Endothelial cell (in vitro differentiated cells): ENCODE measurements at places on chromosomes 7 and 10.
A peak's percentile ranks its signal among the peaks of the same experiment; 100 is the strongest.

DNA sequence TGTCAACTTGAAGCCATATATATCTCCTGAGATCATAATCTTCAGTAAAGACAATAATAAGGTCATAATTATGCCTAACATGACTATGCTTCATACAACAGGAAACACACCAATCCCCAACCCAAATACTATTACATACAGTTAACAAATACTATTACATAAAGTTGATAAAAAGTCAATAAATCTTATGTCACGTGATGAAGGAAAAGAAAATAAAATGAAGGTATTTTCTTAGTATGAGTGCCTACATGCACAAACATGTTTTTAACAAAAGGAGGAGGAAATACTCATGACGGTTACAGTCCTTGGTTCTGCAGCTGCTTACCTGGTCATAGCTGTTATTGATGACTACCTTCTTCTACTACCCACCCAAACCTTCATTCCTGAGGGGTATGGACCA is 810.7 kb downstream of the PHTF2 start:
- no peak for DNase-seq

GRCh38 chr7:55556492-55556891 is 15.8 kb downstream of the VOPP1 start:
- DNase-seq: no peak

GRCh38 chr7:34672430-34672829 is 14.4 kb downstream of the NPSR1 start:
- DNase-seq: no peak

DNA sequence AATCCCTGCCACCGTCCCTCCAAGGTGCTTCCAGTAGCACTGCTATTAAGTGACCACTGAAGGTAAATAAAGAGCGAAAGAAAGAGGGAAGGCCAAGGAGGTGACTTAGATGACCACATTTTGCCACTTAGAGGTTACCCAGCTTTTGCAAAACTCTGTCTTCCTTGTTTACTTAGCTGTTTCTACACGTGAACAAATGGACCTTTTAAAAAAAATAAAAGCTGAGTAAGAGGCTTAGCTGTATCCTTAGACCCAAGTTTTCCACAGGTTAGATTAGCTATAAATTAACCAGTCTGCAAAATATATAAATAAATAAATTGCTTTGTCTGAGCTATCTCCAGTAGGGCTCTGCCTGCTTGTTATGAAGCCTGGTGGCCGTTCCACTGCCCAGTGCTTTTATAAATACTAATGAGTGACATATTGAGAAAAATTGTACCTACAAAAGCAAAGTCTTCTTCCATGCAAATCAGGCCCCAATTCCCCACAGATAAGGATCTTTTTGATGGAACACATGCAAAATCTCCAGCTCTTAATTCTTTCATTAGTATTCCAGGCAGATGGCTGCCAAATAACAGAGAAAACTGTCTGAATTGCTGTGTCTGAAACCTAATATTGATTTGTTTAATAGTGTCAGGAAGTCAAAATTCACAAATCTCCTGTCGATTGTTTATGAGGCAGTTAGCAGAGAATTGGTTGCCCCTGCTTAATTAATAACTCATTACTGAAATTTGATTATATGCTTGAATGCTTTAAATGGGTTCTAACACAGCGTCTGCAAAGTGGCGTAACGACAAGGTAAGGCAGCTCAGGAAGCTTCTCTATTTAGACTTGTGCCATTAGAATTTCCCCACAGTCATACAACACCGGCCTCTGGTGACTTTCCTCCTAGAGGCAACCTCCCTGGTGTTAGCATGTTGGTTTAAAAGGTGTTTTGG is 176.7 kb downstream of the EMX2 start:
- DNase-seq: no peak

DNA sequence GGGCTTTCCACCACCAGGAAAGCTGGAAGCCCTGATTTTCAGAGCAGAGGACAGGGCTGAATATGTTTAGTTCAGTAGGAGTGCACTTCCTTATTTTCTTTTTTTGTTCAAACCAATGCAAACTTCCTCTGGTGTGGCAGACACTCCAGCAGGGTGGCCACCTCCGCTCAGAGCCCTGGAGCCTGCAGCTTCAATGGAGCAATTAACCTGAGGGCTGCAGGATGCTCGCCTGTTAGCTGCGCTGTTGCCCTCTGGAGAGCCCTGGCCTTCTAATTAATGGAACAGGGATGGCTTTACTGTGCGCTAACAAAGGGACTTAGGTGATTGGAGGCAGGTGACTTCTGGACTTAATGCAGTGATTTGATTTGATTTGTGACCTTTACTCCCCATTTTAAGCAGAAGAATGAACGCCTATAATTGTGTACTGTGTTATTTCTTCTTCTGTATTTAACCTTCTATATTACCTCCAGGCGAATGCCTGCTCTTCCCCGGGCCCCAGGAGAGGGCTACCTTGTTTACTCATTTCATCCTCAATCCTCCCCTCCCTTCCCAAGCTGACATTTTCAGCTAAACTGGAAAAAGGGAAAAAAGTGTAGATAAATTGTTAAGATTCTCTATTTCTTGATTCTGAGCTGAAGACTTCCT is 123.0 kb upstream of the CTBP2 start:
- no peak for DNase-seq

DNA sequence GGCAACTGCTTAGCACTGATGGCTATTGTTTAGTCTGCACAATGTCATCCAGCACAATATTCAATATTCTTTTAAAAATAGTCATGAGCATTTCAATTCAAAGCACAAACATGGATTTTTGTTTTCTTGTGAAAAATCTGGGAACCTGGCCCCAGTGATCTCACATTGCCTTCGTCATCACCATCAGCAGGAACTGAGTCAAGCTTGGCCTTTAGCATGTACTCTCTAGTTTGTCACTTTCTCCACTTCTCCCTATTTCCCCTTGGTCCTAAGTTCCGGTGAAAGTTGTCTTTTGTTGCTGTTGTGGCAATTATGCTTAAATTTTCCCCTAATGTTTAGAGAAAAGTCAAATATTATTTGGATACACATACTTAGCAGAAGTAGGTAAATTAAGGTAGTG is 252.9 kb upstream of the SORCS1 start:
- DNase-seq: no peak

DNA sequence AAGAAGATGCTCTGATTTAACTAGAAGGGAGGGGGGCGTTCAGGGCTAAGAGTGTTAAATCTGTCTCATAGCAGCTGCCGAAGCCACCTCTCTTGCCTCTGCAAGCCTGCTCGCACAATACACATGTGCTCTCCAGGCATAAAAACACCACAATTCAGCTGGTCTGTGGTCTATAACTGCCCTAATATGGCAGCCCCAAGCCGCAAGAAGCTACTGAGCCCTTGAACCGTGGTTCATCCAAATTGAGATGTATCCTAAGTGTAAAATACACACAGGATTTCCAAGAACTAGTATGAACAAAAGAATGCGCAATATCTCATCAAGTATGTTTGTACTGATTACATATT is 70.8 kb upstream of the FGFR2 start:
- DNase-seq: no peak

DNA sequence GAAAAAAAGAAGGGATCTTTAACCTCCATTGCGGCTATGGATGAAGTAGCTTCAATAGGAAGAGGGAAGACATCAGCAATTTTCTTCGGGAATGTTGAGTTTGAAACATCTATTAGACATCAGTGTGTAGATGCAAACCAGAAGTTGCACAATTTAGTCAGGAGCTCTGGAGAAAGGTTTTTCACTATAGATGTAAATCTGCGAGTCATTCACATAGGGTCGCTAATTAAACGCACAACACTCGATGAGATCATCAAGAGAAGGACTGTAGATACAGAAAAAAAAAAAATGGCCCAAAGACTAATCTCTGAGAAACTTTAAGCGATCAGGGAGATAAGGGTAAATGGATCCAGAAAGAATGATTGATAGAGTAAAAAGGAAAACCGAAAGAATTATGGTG is 61.7 kb upstream of the TES start:
- DNase-seq: no peak

DNA sequence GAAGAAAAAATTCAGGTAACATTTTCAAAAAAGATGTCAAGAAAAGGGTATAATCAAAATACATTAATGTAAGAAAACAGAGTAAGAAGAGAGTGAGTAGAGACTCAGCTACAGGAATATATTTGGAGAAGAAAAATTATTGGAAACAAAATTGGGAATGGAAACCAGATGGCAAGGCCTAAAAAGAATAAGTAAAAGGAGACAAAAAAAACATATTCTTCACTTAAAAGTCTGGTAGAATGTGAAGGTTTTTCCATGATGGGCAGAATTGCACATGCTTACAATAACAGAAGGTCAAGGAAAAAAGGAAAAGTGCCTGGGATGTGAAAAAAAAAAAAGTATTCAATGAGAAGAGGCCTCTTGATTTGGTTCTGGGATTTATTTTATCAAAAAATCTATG is 1061.8 kb upstream of the LRRTM3 start:
- no peak for DNase-seq

GRCh38 chr10:93274419-93274818 is 200.7 kb downstream of the CYP26A1 start:
- DNase-seq: no peak

- DNase-seq: peak; percentile 35
Measured at GRCh38 chr7:97064972-97065587, 40.4 kb upstream of the DLX5 start.

- peak; percentile 86 for DNase-seq
Measured at GRCh38 chr7:74026903-74027682, 880 bp upstream of the ELN start.

DNA sequence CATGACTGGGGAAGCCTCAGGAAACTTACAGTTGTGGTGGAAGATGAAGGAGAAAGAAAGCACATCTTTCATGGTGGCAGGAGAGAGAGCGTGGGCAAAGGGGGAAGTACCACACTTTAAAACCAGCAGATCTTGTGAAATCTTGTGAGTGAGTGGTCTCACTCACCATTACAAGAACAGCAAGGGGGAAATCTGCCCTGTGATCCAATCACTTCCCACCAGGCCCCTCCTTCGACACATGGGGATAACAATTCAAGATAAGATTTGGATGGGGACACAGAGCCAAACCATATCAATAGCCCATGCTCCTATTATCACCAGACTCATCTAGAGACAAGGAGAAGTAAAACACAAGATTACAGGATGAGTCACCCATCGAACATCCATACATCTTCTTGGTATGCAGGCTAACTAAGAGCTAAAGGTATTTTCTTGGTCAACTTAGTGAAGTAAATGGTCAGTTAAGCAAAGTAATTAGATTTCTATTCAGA is 55.3 kb upstream of the YAE1 start:
- DNase-seq: no peak

GRCh38 chr7:142030848-142031247 is 35.2 kb downstream of the MGAM start:
- no peak for DNase-seq

DNA sequence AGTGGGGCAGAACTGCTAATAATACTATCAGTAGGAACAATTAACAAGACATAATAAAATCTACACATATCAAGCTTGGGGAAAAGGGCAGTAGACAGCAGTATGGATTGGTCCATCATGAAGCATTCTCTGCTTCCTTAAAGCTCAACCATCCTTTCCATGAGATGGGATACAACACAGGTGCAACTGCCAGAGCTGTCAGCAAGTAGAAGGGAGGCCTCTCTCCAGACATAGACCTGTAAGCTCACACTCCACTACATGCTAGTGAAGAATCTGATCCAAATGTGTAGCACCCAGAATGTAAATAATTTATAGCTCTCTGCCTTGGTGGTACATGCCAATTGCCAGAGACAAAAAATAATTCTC is 41.5 kb upstream of the ANAPC16 start:
- no peak for DNase-seq

- no peak for DNase-seq
Measured at GRCh38 chr10:44921061-44921460, 9.9 kb downstream of the TMEM72 start.

DNA sequence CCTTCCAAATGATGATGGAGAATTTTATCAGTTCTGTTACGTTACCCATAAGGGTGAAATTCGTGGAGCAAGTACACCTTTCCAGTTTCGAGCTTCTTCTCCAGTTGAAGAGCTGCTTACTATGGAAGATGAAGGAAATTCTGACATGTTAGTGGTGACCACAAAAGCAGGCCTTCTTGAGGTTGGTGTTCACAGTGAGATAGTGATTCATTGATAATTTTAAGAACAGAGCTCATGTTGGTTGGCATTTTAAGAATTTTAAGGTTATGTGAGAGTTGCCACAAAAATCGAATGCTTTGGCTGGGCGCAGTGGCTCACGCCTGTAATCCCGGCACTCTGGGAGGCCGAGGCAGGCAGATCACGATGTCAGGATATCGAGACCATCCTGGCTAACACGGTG is 25.9 kb downstream of the TAX1BP1 start:
- no peak for DNase-seq

- DNase-seq: no peak
Measured at GRCh38 chr7:154774303-154774969, 228.5 kb downstream of the PAXIP1 start.

DNA sequence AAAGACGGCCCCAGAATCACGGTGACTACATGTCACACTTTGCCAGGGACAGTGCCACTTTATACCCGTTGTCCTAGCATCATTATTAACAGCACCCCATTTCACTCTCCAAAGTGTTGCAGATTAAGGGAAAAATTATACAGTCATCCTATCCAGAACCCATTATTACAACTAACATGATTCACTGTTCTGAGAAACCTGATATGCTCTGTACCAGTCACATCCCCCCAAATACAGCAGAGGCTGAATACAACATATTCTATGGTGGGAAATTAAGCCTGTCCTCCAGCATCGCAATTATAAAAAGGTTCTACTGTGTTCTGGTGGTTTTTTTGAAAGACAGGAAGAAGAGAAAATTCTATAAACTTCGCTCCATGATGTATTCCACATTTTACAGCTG is 162.1 kb downstream of the JAZF1 start:
- no peak for DNase-seq

GRCh38 chr10:65742906-65743305 is 1182.9 kb upstream of the LRRTM3 start:
- DNase-seq: no peak

DNA sequence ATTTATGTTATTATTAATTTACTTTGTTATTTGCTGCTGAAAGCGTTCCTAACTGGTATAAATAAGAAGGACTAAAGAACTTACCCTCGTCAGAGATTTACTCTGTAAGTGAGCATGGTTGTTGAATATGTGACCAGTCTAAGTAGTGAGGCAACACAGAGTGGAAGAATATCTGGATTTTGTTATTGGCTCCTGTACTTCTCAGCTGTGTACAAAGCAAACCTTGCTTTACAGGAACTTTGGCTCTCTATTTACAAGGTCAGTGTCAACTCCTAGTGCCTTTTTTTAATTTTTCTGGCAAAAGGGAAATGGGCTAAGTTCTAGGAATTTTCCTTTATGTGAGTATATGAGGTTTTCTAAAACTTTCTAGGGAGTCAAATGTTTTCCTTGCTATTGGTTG is 35.6 kb downstream of the PDK4 start:
- DNase-seq: no peak

- DNase-seq: no peak
Measured at GRCh38 chr7:157963526-157963925, 624.1 kb downstream of the PTPRN2 start.
